ENCODE measurements at places on chromosomes 13 and 19.

GRCh38 chr19:39928357-39928725, 6.1 kb downstream of the FCGBP start:
- H3K4me3 ChIP-seq = peak overlapping the region; percentile 76
- H3K27me3 ChIP-seq = no peaks in the 10 kb centered on the region
- no peak for DNase-seq
- peak overlapping the region; percentile 96 for H3K27ac ChIP-seq
- no peaks in the 10 kb centered on the region for H3K36me3 ChIP-seq

GRCh38 chr19:33805840-33806433, 9.3 kb downstream of the KCTD15 start:
- H3K4me3 ChIP-seq = no peak overlapping the region
- no peak overlapping the region for H3K27ac ChIP-seq
- DNase-seq = no peak
- no peaks in the 10 kb centered on the region for H3K4me1 ChIP-seq
- H3K27me3 ChIP-seq = no peaks in the 10 kb centered on the region

DNA sequence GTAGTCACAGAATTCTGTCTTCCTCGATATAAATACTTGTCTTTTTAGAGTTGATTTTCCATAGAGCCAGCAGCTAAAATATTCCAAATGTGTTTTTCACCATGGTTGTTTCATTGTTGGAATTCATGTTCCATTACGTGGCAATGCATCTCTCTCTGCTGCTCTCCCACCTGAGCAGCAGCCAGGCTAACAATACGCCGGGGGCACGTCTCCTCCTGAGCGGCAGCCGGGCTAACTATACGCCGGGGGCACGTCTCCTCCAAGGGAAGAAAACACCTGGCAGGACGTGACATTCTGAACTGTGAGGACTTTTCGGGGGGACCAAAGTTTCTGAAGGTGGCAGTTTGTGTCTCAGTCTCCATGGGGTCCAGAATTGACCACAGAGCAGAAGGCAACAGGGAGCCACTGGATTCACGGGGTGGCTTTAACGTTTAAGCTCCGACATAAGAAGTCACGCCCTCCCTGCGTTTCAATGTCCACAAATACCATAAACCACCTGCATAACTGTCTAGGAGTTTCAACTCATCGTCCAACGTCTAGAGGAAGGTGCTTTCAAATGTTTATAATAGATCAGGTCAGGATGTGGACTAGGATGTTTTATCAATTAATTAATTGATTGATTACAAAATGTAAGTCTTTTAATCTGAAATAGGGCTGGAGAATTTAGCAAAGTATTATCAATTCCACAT, 15.1 kb downstream of the PLPP2 start:
- H3K36me3 ChIP-seq = no peaks in the 10 kb centered on the region
- no peak overlapping the region for H3K27ac ChIP-seq
- DNase-seq = no peak
- no peak overlapping the region for H3K4me3 ChIP-seq

DNA sequence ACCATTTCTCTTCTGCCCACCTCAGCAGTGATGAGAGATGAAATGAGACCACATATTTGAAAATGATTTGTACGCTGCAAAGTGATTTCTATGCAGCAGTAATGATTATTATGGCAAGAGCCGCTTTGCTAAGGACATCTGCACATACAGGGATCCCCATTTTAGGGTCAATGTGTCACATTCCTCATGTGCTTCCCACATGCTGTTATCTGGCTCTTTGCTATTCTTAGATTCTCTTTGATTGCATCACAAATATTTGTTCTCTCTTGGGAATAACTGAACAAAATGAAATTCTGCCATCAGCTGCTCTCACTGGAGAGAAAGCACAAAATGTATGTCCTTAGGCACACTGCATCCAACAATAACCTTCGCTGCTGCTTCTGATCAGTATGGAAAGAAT, 209.5 kb upstream of the IPO5 start:
- no peak overlapping the region for H3K27ac ChIP-seq
- no peaks in the 10 kb centered on the region for H3K27me3 ChIP-seq
- no peak overlapping the region for H3K4me3 ChIP-seq
- no peaks in the 10 kb centered on the region for H3K4me1 ChIP-seq
- DNase-seq = no peak
- H3K36me3 ChIP-seq = no peaks in the 10 kb centered on the region
